ENCODE measurements at places on chromosomes 5 and 9. TPM values are rescaled to one million over a fixed set of nuclear protein-coding genes. Genes with fewer than 3 reads are reported as not detected.

GRCh38 chr5:104452550-104452949 lies 890.0 kb upstream of the NUDT12 start:
- no peak for DNase-seq

DNA sequence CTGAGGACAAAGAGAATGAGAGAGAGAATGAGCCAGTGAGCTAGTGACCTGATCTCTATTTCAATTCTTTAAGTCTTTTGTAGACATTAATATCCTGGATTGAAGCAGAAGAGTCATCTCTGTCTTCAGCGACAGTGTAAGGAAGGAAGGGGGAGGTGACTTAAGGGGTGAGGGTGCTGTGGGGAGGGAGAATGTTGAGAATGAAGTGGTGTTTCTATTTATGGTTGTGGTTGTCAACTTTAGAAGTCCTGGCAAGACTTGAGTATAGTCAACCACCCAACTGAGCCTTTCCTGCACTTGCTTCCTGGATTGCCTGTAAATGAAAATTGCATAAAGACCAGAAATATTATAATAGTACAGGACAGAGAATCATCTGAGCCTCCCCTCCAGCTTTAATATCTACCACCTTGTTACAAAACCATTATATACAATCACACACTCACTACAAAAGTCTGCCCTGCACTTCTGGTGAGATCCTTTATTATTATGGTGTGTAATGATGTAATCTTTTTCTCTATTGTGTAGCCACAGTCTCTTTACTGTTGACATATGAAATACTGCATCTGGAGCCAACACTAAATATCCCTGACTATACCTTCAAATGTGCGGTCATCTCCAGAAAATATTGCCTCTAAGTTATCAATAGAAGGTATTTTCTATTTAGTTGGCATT lies 91.7 kb downstream of the NTRK2 start:
- no peak for DNase-seq

DNA sequence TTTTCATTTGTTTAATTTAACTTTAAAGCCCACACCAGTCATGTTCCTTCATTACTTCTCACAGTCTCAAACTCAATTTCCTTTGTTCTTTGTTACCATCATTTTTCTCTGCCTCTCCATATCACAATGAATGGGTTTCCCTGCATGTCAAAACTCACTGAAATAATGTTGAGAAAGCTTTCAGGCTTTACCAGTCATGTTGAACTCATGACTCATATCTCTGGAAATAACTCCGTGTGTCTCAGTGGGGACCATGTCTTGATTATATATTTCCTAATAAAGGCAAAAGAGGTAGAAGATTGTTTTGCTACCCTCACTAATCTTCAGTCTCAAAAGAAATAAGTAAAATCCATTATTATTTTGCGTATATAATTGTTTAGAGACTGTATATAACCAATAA lies 231.2 kb downstream of the CHSY3 start:
- DNase-seq = no peak

DNA sequence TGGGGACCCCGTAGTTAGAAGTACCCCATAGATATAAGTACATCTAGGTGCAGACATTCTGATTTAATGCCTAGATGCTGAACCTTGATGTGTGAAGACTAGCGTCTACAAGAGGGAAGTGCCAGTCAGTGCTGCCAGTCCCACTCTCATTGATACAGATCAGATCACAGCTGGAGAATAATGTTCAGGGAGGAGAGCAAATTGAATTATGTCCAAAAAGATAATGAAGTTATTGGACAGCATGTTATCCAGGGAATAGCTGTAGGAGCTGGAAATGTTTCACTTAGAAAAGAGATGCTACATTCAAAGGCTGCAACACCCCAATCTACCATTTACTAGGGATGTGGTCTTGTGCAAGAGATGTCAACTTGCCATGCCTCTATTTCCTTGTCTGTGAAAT lies 15.9 kb upstream of the RNF183 start:
- no peak for DNase-seq

- DNase-seq = no peak
Observed at GRCh38 chr5:34002629-34003328, 5.1 kb downstream of the AMACR start.

GRCh38 chr5:58828258-58828657 lies 245.4 kb downstream of the RAB3C start:
- no peak for DNase-seq

DNA sequence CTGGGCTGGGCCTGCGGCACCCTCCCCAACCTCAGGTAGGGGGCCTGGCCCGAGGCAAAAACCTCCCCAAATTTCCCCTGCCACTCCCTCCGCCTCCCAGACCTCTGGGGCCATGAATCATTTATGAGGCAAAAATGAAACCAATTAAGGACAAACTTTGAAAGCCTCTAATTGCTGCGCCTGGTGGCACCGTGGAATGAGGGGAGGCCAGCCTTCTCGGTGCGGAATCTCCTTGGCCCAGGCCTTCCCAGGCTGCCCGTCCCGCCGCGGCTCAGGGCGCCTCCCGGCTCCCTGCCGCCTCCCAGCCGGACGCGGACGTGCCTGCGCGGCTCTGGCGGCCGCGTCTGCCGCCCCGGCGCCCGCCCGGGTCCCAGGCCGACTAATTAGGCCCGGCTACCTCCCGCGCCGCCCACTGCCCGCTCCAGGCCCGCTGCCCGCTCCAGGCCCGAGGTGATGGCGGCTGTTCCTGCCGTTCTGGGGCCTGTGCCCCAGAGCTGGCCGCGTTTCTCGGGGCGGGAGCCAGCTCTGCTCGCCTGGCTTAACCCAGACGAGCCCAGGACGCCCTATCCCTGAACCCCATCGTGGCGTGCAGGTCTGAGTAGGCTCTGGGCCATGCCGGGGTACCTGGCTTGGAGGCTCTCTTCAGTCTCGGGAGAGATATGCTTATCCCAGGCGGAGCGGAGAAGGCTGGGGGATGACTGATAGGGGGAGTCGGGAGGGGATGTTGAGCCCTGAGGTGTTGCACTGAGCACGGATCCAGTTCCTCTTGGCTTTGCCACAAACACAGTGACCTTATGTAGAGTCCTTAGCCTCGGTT lies 20.1 kb downstream of the CXXC5 start:
- DNase-seq = no peak

GRCh38 chr5:138843316-138844124 lies 31.6 kb downstream of the LRRTM2 start:
- no peak for DNase-seq

DNA sequence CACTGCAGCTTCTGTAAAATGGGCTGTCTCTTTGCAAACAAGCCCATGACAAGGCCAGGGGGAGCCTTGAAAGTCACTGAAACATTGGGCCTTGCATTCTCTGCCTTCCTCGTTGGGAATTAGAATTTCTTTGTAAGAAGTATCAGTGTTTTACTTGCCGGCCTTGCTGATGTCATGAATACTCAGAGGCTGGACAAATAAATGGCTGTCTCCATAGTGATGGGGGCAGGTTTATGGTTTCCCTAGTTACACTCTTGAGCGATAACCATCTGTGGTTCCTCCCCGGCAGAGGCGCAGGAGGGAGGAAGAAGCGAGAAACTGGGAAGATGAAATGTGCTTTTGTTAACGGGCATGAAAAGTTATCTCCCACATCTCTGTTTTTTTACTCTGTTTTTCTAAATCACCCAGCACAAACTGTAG lies 272.7 kb upstream of the PANK3 start:
- no peak for DNase-seq

- DNase-seq = no peak
Observed at GRCh38 chr5:6543830-6544560, 88.8 kb downstream of the NSUN2 start.

GRCh38 chr5:171840711-171841522 lies 55.3 kb downstream of the SMIM23 start:
- no peak for DNase-seq

DNA sequence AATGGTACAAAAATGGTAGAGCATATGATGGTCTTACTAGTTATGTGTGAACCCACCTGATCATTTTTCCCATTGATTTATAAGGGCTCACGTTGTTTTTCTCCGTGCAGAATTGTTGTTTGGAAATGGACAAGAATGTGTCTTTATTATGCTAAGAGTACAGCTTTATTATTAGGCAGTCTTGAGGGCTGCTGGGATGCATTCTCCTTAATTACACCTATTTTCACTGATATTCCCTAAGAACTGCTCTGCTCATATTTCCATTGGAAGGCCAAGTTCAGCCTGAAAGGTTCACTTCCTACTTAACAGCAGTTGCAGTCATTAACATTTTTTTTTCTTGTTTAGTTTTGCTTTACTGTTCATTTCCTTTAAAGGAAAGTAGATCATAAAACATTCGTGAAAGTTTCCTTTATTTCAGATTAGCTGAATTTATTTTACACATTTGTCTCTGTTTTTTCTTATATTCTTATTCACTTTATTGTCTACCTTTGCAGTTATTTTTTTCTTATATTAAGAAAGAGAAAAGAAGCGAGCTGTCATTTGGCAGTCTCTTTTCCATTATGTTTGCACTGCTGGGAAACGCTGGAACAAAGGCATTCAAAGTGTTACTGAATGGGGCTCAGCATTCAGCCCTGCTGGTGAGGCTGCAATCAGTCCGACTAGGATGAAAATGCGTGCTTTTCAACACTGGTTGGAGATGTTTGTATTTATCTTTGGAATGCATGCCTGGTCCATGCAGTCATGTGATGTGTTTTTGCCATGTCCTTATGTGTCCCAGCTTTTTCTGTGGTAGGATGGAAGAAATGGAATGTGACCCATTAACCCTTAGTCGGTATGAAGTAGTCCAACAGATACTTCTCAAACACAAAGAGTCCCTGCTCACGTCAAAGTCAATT lies 602.7 kb upstream of the ZNF608 start:
- no peak for DNase-seq

DNA sequence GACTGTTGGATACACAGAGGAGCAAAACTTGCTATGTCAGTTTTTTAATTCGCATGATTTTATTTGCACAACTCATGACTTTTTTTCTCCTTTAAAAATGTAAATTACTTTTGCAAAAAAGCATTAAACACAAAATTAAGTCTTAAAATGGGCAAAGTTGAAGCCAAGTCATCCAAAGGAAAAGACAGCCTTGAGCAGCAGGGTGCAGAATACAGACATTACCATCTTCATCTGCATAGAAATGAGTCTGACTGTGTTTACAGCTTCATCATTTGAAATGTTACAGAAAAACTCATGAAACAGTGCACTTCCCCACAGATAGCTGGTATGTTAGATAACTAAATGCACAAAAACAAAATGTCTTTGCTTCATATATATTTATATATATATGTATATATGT lies 101.4 kb downstream of the TSSK1B start:
- no peak for DNase-seq

- DNase-seq = no peak
Observed at GRCh38 chr5:170006021-170006420, 25.7 kb upstream of the INSYN2B start.

DNA sequence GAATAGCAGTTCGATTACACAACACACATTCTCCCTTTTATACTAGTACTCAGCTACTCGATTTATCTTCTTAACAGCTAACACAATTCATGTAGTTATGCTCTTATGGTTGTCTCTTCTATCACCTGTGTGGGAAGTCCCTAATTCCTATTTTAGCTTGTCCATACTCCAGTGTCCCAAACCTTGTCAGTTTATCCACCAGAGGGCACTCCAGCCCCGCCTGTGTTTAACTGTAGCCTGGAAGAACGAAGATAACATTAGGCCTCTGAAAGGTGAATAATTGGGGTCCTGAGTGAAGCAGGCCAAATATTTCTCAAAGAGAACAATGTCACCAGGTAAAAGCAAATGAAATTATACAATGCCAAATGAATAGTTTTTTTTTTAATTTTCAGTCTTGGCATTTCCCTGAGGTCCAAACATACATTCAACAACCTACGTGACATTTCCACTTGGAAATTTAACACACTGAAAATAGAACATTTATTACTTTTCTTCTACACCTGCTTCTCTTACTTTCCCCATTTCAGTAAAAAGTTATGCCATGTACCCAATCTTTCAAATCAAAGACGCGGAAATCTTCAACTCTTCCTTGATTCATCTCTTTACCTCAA lies 560.7 kb downstream of the HTR1A start:
- DNase-seq = no peak

DNA sequence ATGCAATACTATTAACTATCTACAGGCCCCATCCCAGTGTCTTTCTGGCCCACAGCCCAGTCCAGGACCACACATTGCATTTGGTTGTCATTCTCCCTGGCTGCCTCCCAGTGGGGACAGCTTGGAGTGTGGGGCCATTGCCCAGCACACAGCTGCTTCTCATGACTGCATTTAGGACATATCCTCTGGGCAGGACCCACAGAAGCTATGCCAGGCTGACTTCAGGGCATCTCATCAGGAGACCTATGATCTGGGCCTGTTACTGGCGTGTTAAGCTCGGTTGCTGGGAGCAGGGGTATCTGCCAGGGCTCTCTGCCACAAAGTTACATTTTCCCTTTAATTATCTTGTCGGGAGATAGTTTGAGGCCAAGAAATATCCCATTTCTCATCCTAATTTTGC lies 32.1 kb upstream of the CLPTM1L start:
- no peak for DNase-seq

DNA sequence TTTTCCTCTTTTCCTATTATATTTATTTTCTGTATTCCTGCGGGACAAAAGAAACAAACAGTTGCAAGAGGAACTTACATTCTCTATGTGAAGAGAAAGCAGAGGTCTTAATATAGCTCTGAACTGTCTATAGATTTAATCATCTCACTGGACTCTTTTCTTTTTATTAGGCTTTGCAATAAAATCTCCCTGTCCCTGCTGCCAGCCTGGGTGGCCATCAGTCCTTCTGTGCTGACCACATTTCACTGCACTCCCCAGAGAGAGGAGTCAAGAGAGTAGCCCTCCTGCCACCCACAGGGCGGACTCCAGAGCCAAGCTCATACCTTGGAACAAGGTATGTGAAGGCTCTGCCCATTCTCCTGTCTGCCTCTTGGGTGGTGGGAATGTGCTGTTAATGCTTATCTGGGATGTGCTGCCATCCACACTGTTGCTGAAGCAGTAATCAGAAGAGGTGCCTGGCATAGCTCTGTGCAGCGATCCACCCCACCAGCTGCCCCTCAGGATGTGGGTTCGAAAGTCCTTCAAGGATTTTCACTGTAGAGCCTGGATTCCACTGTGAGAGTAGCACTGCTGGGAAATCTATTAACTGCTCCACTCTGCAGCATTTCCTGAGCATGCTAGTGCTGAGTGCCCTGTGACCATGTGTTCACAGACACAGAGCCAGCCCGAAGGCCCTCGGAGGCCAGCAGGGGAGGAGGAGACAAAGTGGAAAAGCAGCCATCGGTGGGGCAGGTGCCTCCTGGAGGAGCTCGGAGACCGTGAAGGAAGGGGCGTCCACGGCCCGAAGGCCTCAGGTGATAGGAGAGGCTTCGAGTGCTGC lies 334.6 kb downstream of the MED10 start:
- DNase-seq = no peak

GRCh38 chr5:138981586-138981985 lies 106.5 kb upstream of the LRRTM2 start:
- no peak for DNase-seq

The TAF1L gene
- total RNA-seq = not detected

The GABRA6 gene
- not detected for total RNA-seq

The FOXI1 gene
- not detected for total RNA-seq

The C6 gene
- not detected for total RNA-seq

The PCDHB3 gene
- total RNA-seq = 3.4 TPM

The NFIB gene
- total RNA-seq = 11.6 TPM

The BRD3 gene
- 87.8 TPM for total RNA-seq

The GPR150 gene
- not detected for total RNA-seq

The SLC35D2 gene
- total RNA-seq = 13.7 TPM

The SAXO1 gene
- total RNA-seq = not detected

The LRRC19 gene
- not detected for total RNA-seq

The JAK2 gene
- 2.0 TPM for total RNA-seq

The MEIKIN gene
- not detected for total RNA-seq

The LPAR1 gene
- 3.8 TPM for total RNA-seq

The ECPAS gene
- total RNA-seq = 131 TPM
